ENCODE measurements at places on chromosomes 13 and 19.

DNA sequence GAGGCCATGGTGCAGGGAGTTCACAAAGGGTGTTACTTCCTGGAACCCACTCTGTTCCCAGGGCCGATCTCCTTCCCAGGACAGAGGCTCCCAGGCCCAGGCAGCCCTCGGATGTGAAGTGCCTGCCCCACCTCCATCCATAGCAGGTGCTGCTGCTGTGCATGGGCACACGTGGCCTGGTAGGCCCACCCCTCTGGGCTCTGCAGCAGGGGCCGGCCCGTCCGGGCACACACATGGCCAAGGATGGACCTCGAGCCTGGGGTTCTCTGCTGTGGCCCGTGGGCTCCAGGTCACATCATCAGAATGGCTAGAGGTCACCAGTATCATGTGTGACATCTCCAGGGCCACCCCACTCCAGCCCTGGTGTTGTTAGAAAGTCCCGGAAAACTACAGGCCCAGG, 71.8 kb downstream of the GADD45B start:
- no peak for DNase-seq

DNA sequence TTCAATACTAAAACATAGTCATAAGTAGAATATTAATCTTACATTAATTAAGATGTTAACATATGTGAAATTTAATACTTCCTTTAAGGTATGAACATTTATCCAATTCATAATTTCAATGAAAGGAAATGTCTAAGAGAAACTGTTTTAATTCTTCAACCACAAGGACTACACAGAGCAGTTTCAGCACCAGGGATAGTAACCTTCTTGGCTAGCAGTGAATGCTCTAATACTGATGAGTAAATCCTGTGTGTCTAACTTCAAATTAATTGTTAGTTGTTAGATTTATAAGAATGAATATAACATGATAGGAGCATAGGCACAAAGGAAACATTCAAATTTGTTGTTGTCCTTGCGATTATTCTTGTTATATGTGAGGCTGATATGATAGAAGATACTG, 15.6 kb upstream of the NBEA start:
- no peak for DNase-seq

- DNase-seq: no peak
Observed at GRCh38 chr19:16457195-16457953, 14.4 kb downstream of the EPS15L1 start.

GRCh38 chr13:30742901-30743300, 7.6 kb downstream of the ALOX5AP start:
- no peak for DNase-seq

GRCh38 chr13:99351772-99352171, 44.6 kb upstream of the GPR183 start:
- no peak for DNase-seq

GRCh38 chr13:113849546-113849945, 14.3 kb downstream of the GAS6 start:
- no peak for DNase-seq

DNA sequence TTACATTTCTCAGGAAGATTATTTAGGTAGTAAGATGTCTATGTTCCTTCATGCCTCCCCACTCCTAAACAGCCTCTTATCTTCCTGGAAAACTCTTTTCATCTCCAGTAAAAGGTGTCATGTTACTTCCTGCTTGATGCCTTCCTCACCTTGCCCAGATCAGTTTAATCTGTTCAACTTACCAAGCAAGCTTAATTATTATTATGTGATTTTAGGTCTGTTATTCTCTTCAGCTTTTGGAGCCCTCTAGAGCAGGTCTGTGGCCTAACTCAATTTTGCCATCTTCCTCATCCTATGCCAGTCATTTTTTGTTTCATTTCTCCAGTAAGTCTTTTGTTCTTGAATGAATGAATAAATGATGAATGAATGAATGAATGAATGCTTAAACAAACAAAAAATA, 528.4 kb downstream of the DCT start:
- DNase-seq: no peak

DNA sequence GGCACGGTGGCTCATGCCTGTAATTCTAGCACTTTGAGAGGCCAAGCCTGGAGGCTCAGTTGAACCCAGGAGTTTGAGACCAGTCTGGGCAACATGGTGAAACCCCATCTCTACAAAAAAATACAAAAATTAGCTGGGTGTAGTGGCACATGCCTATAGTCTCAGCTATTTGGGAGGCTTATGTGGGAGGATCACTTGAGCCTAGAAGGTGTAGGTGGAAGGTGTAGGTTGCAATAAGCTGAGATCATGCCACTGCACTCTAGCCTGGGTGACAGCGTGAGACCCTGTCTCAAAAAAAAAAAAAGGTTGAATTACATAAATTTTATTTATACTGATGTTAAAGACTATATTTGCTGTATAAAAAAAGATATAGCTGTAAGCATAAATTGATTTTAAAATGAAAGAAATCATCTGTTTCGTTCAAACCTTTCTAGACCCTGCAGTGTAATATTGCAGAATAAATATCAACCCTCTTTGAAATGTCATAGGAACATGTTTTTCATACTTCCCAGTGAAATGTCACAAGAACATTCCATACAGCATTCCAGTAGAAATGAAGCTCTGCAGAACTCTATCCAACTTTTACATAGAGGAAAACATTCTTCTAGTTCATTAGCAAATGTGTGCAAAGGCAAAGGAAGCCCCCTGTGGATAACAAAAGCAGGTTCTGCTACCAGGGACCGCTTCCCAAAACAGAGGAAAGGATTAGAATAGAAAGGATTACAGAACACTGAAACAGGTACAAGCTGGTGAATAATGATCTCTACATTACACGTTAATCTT, 76.0 kb downstream of the CAB39L start:
- DNase-seq: no peak

DNA sequence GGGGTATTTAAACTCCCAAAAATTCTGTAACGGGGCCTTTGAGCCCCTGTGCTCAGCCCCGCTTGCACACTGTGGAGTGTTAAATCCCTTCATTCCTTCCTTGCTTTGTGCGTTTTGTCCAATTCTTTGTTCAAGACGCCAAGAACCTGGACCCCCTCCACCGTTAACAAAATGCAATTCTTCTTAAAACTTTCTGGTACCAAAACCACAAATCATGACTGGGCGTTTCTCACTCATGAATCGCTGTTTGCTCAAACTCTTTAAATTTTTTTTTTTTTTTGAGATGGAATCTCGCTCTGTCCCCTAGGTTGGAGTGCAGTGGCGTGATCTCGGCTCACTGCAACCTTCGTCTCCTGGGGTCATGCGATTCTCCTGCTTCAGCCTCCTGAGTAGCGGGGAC, 881 bp downstream of the ZNF20 start:
- no peak for DNase-seq

- DNase-seq: peak; percentile 72
Observed at GRCh38 chr19:8654591-8655339, 24.3 kb downstream of the NFILZ start.

- no peak for DNase-seq
Observed at GRCh38 chr13:43861863-43862262, 17.7 kb downstream of the CCDC122 start.

- DNase-seq: no peak
Observed at GRCh38 chr19:42111811-42112210, 20.4 kb downstream of the POU2F2 start.

DNA sequence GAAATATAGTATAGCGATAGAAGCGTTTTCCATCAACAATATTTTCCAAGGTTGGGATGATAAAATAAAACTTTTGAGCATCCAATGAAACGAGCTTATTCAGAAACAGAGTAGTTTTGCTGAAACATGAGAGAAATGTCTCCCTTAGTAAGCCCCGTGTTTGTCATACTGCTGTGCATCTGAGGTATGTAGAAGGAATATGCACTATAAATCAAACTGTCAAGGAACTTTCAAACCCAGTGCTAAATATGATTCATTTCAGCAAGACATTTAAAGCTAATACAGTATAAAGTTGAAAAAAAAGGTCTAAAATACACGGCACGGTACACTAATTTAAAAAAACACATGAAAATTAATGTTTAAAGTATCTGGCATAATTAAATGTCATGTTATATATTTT, 546.2 kb downstream of the SLITRK5 start:
- DNase-seq: no peak

- no peak for DNase-seq
Observed at GRCh38 chr19:16911046-16911445, 22.2 kb downstream of the F2RL3 start.

GRCh38 chr13:104816726-104817125, 1718.7 kb downstream of the EFNB2 start:
- DNase-seq: no peak

DNA sequence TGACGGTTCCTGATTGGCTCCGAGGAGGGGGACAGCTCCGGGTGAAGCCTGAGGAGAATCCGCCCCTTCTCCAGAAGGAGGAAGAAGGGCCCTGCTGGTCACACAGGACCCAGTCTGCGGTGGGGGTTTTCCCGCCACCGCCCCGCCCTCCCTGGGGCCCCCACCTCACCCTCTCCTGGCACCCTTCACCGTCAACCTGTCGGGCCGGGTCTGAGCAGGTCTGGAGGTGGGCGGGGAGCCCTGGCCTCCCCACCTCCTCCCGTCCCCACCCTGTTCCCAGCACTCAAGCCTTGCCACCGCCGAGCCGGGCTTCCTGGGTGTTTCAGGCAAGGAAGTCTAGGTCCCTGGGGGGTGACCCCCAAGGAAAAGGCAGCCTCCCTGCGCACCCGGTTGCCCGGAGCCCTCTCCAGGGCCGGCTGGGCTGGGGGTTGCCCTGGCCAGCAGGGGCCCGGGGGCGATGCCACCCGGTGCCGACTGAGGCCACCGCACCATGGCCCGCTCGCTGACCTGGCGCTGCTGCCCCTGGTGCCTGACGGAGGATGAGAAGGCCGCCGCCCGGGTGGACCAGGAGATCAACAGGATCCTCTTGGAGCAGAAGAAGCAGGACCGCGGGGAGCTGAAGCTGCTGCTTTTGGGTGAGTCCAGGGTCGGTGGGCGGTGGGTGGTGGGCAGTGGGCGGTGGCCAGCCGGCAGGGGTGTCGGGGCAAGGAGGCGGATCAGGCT, at the start of gene GNA15:
Gene GNA15, plus strand, starts transcription at position 73 of the 723 bp plus-strand sequence. Its CDS starts 418 bp downstream, at position 491.
- peak; percentile 32 for DNase-seq

GRCh38 chr19:1672038-1672768, 19.8 kb upstream of the TCF3 start:
- peak; percentile 60 for DNase-seq

GRCh38 chr13:113875837-113876281, 12.0 kb upstream of the GAS6 start:
- no peak for DNase-seq

DNA sequence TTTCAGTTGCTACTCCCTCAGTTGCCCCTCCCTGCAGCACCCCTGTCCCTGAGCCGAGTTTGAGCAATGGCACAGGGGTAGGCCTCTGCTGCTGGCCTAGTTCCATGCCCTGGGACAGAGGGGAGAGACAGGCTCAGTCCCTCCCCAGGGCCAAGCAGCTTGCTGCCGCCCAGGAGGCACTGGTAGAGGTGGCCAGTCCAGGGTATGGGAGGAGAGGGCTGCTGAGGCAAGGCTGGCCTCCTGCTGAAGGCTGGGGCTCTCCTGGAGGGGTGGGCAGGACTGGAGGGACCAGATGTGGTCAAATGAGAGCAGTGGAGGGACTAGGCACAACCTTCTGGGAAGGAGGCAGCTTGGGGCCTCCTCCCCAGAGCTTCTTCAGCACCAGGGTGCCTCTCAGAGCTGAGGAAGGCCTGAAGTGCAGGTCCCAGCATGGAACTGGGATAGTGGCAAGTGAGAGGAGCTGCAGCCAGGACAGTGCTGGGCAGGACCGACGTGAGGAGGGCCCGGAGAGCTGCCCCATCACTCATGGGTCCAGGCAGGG, 29.8 kb upstream of the VSTM2B start:
- no peak for DNase-seq

- DNase-seq: no peak
Observed at GRCh38 chr13:37944869-37945442, 75.4 kb upstream of the TRPC4 start.

DNA sequence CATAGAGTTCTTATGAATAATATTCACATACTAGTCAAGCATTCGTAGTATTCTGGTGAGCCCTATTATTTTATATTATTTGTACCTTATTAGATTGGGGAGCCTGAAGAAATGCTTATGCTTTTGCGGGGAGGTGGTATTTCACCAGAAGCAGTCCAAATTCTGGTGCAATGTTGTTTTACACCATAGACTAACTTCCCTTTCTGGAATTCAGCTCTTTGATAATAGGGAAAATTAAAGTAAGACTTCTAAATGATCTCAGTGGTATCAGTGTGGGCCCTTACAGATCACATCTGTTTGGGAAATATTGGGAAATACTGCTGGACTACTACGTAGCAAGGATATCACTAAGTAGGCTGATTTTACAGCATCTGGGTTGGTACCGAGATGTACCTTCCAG, 34.2 kb downstream of the KCTD12 start:
- no peak for DNase-seq

DNA sequence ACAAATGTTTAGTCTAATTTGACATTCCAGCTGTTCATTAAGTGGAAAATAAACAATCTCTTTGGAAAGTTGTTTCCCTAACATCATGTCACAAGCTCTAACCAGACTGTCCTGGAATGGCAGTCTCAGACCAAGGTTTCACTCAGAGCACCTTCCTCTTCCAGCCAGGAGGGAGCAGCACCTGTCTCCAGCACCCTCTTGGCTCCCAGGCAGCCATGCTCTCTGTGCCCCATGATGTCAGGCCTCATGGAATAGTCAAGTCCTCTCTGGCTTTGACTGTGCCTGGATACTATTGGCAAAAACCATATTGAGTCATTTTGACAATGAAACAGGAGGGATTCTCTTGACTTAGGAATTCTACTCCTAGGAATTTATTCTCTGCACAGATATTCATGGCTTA, 171.4 kb downstream of the OXGR1 start:
- no peak for DNase-seq

GRCh38 chr13:39385621-39386231, 217.3 kb downstream of the LHFPL6 start:
- no peak for DNase-seq

GRCh38 chr13:25377244-25377962, 5.6 kb downstream of the ATP8A2 start:
- DNase-seq: no peak

GRCh38 chr19:14661372-14661924, 13.2 kb downstream of the ADGRE3 start:
- no peak for DNase-seq

- DNase-seq: peak; percentile 3
Observed at GRCh38 chr13:100235311-100235901, 146.5 kb downstream of the PCCA start.

GRCh38 chr19:1841209-1841924, 6.9 kb downstream of the REXO1 start:
- no peak for DNase-seq
